ENCODE measurements at places on chromosomes 11 and 22.

DNA sequence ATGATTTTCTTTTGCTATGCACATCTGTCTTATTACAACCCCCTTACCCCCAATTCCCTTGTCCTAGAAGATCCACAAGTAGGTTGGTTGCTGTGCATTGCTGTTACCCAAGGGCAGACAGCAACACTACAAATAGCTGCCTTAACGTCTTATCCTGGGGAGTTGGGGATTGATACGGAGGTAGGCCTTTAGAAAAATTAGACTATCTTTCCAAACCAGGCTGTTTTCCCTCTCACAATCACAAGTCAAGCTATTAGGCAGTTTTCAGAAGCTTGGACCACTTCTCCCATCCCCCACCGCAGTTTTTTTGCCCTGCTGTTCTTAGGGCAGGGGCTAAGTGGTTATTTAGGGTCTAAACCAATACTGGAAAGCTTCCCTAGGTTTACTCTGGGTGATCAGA, 2.8 kb upstream of the PHLDB1 start:
- no peak for DNase-seq

DNA sequence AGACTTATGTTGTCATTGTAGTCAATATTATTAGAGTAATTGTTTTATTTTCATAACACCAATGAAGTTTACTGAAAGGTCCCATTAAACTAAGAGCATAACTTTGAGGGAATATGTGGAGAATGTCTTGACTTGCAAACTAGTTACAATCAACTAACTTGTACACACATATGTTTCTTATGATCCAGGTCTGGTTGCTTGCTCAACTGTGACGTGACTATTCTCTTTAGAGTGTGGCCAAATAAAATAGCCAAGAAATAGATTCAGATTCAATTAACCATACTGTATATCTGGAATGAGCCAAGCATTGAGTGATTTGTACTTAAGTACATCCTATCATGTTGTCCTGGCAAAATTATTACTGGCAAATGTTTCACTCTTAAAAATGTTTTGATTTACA, 101.7 kb downstream of the METTL15 start:
- DNase-seq: peak; percentile 64

DNA sequence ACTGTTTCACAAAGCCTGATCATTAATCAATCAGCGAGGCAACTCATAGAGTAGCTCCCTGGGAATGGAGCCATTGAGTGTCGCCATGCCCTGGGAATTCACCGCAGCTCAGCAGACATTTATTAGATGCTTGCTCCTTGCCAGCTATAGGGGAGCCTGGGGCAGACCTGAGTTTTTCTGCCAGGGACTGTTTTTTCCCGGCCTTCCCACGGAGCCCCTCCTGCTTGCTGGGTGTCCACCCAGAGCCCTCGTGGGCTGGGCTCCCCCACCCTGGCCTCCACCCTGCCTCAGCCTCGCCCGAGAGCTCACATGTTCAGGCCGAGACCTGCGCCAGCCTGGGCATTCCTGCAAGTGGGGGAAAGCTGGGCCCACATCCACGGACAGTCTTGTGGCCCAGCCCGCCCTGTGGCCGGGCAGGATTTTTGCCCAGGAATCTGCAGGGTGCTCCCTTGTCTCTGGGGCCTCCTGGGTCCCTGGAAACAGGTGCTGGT, 64.9 kb downstream of the SMIM38 start:
- DNase-seq: peak; percentile 68

DNA sequence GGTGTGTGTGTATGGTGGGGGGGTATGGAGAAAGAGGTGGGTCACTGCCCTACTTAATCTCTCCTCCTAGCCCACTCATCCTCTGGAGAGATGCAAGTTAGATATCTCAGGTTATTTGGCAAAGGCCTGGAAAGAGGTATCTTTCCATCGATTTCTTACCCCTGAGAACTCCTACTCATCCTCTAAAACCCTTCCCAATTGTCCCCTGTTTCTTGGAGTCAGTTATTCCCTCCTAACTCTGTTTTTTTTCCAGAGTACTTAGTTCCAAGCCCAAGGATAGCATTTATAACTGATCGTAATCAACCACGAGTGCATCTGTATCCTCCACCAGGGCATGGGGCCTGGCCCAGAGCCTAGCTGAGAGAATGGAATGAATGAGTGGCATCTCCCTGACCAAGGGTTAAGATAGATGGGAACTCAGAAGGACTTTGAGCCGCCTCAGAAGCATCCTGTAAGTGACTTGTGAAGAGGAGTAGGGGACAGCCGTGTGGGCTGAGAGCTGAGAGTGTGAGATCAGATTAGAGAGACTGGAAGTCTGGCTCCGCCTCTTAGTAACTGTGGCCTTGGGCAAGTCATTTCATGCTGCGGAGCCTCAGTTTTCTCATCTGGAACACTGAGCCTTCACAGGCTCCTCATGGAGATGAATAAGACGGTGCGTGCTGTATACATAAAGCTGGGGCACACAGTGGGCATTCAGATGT, 16.2 kb downstream of the CD6 start:
- no peak for DNase-seq
